ENCODE measurements at places on chromosomes 12 and 14.

- DNase-seq, result no peak
Measured at GRCh38 chr12:26264215-26264838, 69.0 kb downstream of the SSPN start.

DNA sequence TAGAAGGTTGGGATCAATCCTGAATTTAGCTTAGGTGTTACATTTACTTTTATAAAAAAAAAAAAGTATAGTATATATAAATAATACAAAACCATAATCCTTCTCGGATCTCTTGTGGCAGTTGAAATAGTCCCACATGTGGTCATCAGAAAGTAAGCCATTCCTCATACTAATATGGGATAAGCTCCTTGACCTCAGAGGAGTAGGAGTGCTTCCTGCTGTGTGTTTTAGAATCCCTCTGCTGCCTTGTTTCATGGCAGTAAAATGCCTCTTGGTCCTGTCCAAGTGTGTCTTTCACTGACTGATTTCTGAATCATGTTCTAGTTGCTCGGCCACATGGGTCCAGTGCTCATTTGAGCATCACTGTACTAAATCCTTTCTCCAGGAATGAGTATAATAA is 117.0 kb downstream of the NTN4 start:
- no peak for DNase-seq

GRCh38 chr14:101854366-101854765 is 92.9 kb downstream of the PPP2R5C start:
- DNase-seq, result no peak

- DNase-seq, result no peak
Measured at GRCh38 chr12:69996722-69997121, 171.7 kb downstream of the MYRFL start.

DNA sequence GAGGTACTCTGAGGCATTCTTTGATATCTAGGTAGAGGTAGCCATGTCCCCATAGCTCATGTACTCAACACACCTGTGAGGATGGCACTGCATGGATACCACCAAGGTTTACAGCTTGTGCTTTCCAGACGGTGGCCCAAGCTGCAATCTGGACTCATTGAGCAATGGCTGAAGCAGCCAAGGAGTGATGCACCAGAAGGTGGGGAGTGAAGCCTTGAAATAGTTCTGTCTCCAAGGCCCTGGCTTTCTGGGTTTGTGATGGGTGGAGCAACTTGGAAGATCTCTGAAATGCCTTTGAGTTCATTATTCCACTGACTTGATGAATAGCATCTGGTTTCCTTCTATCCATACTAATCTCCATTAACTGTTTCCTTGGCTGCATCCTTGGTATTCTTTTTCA is 290.0 kb upstream of the NOVA1 start:
- no peak for DNase-seq

DNA sequence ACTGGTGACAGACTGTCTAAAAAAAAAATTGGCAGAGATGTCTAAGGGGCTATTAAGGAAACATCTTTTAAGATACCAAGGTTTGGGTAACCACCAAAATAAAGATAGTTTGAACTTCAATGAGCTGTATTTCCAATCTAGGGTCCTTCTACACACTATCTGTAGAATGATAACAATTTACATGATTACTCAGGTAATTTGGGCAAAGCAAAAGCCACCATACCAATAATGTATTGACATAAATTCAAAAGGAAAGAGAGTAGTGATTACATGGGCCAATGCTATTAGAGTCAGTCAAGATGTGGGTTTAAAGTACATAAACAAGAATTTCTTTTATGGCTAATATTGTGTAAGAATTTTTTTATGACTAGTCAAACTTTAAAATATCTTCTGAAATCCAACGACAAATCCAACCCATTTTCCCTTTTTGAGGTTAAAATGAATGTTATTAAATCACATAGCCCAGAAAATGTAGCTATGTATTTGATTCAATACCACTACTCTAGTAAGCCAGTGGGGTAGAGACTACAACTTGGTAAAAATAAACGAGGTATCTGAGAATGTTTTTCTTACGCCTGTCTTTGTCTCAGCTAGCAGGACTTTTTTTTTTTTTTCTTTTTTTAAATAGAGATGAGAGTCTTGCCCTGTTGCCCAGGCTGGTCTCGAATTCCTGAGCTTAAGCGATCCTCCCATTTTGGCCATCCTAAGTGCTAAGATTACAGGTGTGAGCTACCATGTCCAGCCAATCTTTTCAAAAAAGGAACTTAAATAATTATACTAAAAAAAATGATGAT is 10.4 kb downstream of the PNN start:
- no peak for DNase-seq

DNA sequence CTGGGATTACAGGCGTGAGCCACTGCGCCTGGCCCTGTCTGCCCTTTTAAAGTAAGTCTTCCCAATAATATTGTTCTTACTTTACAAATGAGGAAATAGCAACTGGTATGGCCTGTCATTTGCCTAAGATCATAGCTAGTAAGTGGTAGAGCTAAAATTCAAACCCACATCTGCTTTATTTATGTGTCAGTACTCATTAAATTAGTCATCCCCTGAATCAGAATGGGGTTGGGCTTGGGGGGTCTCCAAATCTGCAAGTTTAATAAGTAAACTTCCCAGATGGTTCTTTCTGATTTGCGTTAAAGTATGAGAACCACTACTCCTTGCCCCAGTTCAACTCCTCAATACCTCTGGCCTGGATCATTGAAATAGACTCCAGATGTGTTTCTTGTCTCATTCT is 96.2 kb downstream of the FAR2 start:
- DNase-seq, result no peak
